ENCODE measurements at places on chromosomes 12 and 14. TPM values are rescaled to one million over a fixed set of nuclear protein-coding genes. Genes with fewer than 3 reads are reported as not detected.

- H3K4me1 ChIP-seq, result no peaks in the 10 kb centered on the region
- H3K4me3 ChIP-seq, result no peak overlapping the region
These were observed 270.0 kb downstream of the EGLN3 start for GRCh38 chr14:33680873-33681272.

DNA sequence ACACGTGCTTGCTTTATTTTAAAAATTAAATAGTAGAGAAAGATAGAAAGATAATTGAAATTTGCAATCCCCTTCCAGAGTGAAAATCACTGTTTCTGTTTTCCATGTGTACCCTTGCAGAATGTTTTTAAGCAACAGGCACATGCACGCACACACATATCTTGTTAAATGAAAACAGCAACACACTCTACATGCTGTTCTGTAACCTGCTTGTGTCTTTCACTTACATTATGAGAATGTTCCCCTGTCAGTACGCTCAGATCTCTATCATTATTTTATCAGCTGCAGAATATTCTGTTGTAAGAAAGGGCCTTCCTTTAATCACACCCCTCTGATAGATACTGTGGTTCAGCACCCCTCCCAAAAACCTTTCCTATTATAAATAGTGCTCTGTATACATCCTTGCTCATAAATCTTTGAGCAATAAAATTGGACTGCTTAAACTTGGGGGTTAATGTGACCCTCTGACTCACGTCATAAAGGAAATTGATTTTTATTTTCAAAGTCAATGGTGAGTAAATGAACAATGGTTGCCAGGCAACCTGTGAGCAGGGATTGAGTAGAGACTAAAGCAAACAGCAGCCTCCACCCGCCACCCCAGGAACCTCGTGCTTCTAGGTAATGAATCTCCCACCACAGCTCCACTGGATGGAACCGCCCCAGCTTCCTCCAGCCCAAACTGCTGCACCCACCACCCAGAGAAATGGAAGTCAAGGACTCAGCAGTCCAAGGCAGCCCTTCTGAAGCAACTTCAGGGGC, 31.9 kb upstream of the CHGA start:
- no peak overlapping the region for H3K4me3 ChIP-seq
- no peak overlapping the region for H3K27ac ChIP-seq
- H3K27me3 ChIP-seq, result peaks cover 13% of the 10 kb centered on the region
- no peaks in the 10 kb centered on the region for H3K36me3 ChIP-seq
- DNase-seq, result no peak
- no peaks in the 10 kb centered on the region for H3K4me1 ChIP-seq

- H3K4me3 ChIP-seq, result no peak overlapping the region
- H3K36me3 ChIP-seq, result no peaks in the 10 kb centered on the region
- no peak overlapping the region for H3K27ac ChIP-seq
- H3K4me1 ChIP-seq, result no peaks in the 10 kb centered on the region
These were observed 349.0 kb downstream of the GLT1D1 start for GRCh38 chr12:129202109-129202814.

DNA sequence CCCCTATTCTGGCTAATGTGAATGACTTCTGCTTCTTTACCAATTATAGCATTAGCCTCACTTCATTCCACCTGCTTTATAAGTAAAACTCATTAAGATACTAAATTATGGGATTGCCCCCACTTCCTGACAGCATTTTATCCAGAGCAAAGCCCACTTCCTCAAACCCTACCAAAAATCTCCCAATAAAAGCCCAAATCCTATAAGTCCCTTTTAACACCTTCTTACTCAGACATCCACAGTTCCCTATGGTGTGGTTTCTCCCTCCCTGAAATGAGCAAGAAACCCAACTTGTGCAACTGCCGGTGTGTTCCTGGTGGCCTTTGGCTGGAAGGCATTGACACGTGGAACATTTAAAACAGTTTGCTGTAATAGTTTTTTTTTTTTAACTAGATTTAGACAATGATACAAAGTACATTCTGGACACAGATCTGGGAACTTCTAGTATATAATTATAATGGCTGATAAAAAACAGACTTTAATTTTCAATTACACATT, 53.1 kb downstream of the BRMS1L start:
- DNase-seq, result no peak
- H3K4me1 ChIP-seq, result peaks cover 14% of the 10 kb centered on the region
- H3K27ac ChIP-seq, result no peak overlapping the region
- H3K36me3 ChIP-seq, result no peaks in the 10 kb centered on the region
- no peaks in the 10 kb centered on the region for H3K27me3 ChIP-seq

GRCh38 chr12:100964028-100964427, 169.5 kb downstream of the ANO4 start:
- H3K36me3 ChIP-seq, result no peaks in the 10 kb centered on the region
- no peaks in the 10 kb centered on the region for H3K27me3 ChIP-seq
- no peak overlapping the region for H3K4me3 ChIP-seq
- H3K27ac ChIP-seq, result no peak overlapping the region

DNA sequence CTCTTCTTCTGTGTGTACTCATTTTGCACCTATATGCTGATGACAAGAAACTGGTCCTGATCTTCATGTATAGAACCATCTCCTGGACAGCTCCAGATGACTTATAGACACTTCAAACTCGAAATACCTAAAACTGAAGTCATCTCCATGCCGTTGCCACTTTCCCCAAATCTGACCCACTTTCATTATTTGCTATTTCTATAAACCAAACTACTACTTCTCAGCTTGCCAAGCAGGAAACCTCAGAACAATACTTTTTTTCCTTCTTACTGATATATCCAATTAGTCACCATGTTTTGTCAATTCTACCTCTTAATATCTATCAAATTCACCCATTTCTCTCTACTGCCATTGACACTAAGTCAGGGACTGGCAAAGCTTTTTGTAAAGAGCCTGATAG, 14.8 kb downstream of the SGPP1 start:
- no peak overlapping the region for H3K4me3 ChIP-seq
- no peaks in the 10 kb centered on the region for H3K27me3 ChIP-seq
- no peak for DNase-seq

- H3K27me3 ChIP-seq, result no peaks in the 10 kb centered on the region
- H3K27ac ChIP-seq, result no peak overlapping the region
- H3K4me3 ChIP-seq, result no peak overlapping the region
- no peaks in the 10 kb centered on the region for H3K36me3 ChIP-seq
- peaks cover 62% of the 10 kb centered on the region for H3K4me1 ChIP-seq
These were observed 240.3 kb downstream of the ZFP36L1 start for GRCh38 chr14:68552602-68553001.

- peaks cover 58% of the 10 kb centered on the region for H3K4me1 ChIP-seq
- H3K27me3 ChIP-seq, result no peaks in the 10 kb centered on the region
- peak; percentile 69 for DNase-seq
- no peak overlapping the region for H3K4me3 ChIP-seq
- no peaks in the 10 kb centered on the region for H3K36me3 ChIP-seq
These were observed 103.8 kb upstream of the HMGA2 start for GRCh38 chr12:65720136-65721130.

GRCh38 chr14:102029956-102030355, 56.9 kb downstream of the HSP90AA1 start:
- no peak for DNase-seq
- no peaks in the 10 kb centered on the region for H3K27me3 ChIP-seq
- peaks cover 66% of the 10 kb centered on the region for H3K36me3 ChIP-seq
- no peaks in the 10 kb centered on the region for H3K4me1 ChIP-seq

GRCh38 chr14:38704220-38704619, 398.8 kb downstream of the SEC23A start:
- no peaks in the 10 kb centered on the region for H3K36me3 ChIP-seq
- no peak overlapping the region for H3K27ac ChIP-seq
- 0 out of 2 replicates have a peak, but pooled peaks cover 3% of the 10 kb centered on the region for H3K27me3 ChIP-seq
- no peak for DNase-seq
- H3K4me1 ChIP-seq, result no peaks in the 10 kb centered on the region
- H3K4me3 ChIP-seq, result no peak overlapping the region

DNA sequence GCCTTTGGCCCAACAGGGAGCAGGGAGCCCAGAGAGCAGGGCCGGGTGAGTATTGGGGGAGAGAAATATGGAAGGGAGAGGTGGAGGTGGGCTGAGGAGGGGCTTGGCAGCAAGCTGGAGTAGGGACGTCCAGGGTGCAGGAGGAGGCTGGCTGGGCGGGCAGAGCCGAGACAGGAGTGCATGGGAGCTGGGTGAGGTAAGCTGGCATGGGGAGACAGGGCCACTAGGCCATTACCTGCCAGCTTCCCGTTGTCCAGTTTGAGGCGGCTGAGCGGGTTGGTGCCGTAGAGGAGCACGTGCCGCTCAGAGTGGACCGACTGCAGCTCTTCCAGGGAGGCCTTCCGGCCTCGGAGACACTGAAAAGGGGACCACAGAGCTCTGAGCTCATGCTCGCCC, 18.3 kb downstream of the SLC48A1 start:
- H3K27ac ChIP-seq, result no peak overlapping the region
- no peaks in the 10 kb centered on the region for H3K27me3 ChIP-seq
- DNase-seq, result no peak
- peaks cover 16% of the 10 kb centered on the region for H3K36me3 ChIP-seq
- no peak overlapping the region for H3K4me3 ChIP-seq
- H3K4me1 ChIP-seq, result no peaks in the 10 kb centered on the region

DNA sequence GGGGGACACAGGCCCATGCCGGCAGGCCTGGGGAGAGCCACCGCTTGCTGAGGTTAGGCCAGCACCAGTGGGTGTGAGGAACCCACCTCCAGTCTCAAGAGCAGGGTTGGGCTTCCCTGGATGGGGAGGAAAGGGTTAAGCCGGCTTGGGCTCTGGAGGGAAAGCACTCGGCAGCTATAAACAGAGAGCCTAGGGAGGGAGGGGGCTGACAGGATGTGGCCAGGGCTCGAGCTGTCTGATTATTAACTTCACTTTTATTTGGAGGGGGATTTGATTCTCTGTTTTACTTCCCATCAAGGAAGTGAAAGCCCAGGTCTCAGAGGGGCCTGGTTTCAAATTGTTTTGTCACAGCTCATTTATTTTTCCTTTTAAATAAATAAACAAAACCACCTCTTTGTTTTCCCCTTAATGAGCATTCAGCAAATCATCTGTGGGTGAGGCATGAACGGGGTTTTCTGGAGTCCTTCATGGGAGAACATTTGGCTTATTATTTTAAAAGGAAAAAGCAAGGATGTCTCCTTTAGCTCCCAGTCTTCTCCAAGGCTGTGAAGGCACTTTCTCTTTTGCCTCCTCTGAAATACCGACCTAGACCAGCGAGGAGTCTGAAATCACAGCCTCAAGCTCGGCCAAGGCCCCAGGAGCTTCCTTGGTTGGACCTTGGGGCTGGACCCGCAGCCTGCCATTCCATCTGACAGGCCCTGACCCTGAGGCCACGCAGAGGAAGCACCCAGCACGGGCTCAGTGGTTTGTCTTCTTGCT, 21.9 kb upstream of the ZFP36L1 start:
- peak overlapping the region; percentile 99 for H3K27ac ChIP-seq
- DNase-seq, result no peak
- H3K36me3 ChIP-seq, result no peaks in the 10 kb centered on the region
- peaks cover 71% of the 10 kb centered on the region for H3K4me1 ChIP-seq
- H3K27me3 ChIP-seq, result no peaks in the 10 kb centered on the region

GRCh38 chr12:31406345-31406744, 80.4 kb upstream of the SINHCAF start:
- H3K27me3 ChIP-seq, result no peaks in the 10 kb centered on the region
- peaks cover 8% of the 10 kb centered on the region for H3K4me1 ChIP-seq
- no peak for DNase-seq
- H3K27ac ChIP-seq, result no peak overlapping the region
- no peak overlapping the region for H3K4me3 ChIP-seq

GRCh38 chr14:65434216-65434850, 21.8 kb downstream of the FUT8 start:
- H3K4me3 ChIP-seq, result no peak overlapping the region
- no peaks in the 10 kb centered on the region for H3K4me1 ChIP-seq
- no peaks in the 10 kb centered on the region for H3K36me3 ChIP-seq

GRCh38 chr14:88069677-88070076, 64.7 kb downstream of the GPR65 start:
- H3K27ac ChIP-seq, result no peak overlapping the region
- no peaks in the 10 kb centered on the region for H3K4me1 ChIP-seq
- H3K27me3 ChIP-seq, result no peaks in the 10 kb centered on the region
- DNase-seq, result no peak
- no peaks in the 10 kb centered on the region for H3K36me3 ChIP-seq

GRCh38 chr12:55610598-55610997, 26.1 kb upstream of the OR10P1 start:
- H3K4me3 ChIP-seq, result no peak overlapping the region
- no peaks in the 10 kb centered on the region for H3K4me1 ChIP-seq
- H3K36me3 ChIP-seq, result no peaks in the 10 kb centered on the region
- peaks cover 47% of the 10 kb centered on the region for H3K27me3 ChIP-seq
- H3K27ac ChIP-seq, result no peak overlapping the region
- no peak for DNase-seq

GRCh38 chr14:100111931-100112704, 46.9 kb downstream of the EVL start:
- H3K27ac ChIP-seq, result no peak overlapping the region
- no peak overlapping the region for H3K4me3 ChIP-seq
- H3K27me3 ChIP-seq, result no peaks in the 10 kb centered on the region
- no peaks in the 10 kb centered on the region for H3K36me3 ChIP-seq

GRCh38 chr12:87807086-87807485, 222.1 kb downstream of the C12orf50 start:
- no peak overlapping the region for H3K27ac ChIP-seq
- H3K36me3 ChIP-seq, result no peaks in the 10 kb centered on the region
- no peak for DNase-seq
- no peaks in the 10 kb centered on the region for H3K4me1 ChIP-seq
- no peaks in the 10 kb centered on the region for H3K27me3 ChIP-seq

- no peaks in the 10 kb centered on the region for H3K27me3 ChIP-seq
- H3K4me3 ChIP-seq, result peak overlapping the region; percentile 98
- peaks cover 9% of the 10 kb centered on the region for H3K36me3 ChIP-seq
- DNase-seq, result no peak
These were observed 328 bp downstream of the INTS13 start for GRCh38 chr12:26937443-26937862.

DNA sequence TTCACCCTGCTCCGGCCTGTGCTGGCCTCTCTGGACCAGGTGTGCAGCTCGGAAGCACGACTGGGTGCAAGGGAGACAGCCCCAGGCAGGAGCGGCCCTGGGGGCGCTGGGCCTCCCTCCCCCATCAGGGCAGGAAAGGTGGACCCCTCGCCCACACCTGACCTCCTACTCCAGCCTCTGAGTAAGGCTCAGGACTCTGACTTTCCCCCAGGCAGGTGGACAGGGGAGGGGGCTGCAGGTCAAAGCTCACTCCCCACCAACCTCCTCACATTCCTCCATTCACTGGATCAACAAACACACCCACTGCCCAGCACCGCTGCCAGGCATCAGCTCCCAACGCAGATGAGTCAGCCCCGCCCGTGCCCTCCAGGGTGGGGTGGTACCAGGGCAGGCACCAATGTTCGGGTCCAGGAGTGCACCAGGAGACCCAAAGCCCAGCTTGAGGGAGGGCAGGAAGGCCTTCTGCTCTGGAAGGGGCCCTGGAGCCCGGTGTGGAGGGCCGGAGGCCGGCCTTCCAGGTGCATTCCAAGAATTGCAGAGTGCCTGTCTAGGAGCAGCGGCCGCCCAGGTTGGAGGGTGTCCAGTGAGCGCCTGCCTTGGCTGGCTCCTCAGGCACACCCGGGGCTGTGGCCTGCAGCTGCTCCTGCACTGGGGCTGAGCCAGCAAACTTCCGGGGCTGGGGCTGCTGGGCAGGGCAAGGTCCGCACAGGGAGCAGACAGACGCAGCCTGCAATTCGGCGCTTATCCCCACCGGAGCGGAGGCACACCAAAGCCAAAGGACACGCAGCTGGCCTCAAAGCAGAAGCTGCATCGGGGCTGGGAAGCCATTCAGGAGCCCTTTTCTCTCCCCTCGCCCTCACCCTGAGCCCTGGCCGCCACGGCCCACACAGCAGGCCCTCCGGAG, 1.6 kb upstream of the INF2 start:
- peak; percentile 62 for DNase-seq
- peak overlapping the region; percentile 85 for H3K4me3 ChIP-seq
- H3K4me1 ChIP-seq, result peaks cover 46% of the 10 kb centered on the region
- H3K36me3 ChIP-seq, result peaks cover 11% of the 10 kb centered on the region
- no peaks in the 10 kb centered on the region for H3K27me3 ChIP-seq
- H3K27ac ChIP-seq, result peak overlapping the region; percentile 93

ABCB9 gene
- total RNA-seq, result 14.7 TPM

CSRNP2 gene
- 19.0 TPM for total RNA-seq

KRT2 gene
- total RNA-seq, result not detected

PRPF39 gene
- total RNA-seq, result 44.7 TPM

RHOJ gene
- total RNA-seq, result not detected

CEP170B gene
- total RNA-seq, result 45.9 TPM

All from HCT116 (cell line).